ENCODE measurements at places on chromosomes 16 and 17.

- DNase-seq = no peak
Measured at GRCh38 chr16:29769507-29769906, 8.5 kb upstream of the ZG16 start.

- DNase-seq = no peak
Measured at GRCh38 chr17:28871056-28871579, 16.3 kb downstream of the ERAL1 start.

GRCh38 chr16:48607056-48607825 is 2.7 kb downstream of the N4BP1 start:
- DNase-seq = no peak

- no peak for DNase-seq
Measured at GRCh38 chr17:1726626-1727257, 2.2 kb downstream of the WDR81 start.

DNA sequence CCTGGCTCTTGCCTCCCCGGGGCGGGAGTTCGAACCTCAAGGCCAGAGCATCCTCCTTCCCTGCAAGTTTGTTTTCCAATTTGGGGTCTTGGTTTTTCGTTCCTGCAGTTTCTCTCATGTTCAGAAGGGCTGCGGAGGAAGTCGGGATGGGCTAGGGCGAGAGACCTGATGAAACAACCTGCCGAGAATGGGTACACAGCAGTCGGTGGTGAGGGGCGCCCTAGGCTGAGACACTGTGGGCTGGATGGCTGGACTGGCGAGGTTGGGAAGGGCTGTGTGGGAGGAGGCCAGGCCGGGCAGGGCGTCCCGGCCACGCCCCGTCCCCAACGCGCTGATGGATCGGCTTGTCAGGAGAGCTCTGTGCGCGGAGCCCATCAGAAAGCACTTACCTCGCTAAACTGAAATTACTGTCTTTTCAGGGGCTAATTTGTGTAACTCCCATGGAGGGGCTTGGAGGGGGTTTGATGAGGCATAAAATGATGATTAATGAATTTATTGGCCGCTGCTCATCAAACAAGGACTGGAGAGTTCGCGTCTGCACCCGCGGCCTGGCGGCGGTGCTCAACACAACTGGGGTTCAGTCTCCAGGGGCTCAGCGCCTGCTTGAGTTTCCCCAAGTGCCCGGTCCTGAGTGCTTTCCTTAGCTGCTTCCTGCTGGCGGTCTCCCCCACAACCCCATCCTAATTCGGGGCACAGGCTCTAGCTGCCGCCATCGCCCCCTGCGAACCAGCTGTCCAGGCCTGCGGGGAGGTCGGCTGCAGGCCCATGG is 9.0 kb downstream of the IRX5 start:
- DNase-seq = no peak

DNA sequence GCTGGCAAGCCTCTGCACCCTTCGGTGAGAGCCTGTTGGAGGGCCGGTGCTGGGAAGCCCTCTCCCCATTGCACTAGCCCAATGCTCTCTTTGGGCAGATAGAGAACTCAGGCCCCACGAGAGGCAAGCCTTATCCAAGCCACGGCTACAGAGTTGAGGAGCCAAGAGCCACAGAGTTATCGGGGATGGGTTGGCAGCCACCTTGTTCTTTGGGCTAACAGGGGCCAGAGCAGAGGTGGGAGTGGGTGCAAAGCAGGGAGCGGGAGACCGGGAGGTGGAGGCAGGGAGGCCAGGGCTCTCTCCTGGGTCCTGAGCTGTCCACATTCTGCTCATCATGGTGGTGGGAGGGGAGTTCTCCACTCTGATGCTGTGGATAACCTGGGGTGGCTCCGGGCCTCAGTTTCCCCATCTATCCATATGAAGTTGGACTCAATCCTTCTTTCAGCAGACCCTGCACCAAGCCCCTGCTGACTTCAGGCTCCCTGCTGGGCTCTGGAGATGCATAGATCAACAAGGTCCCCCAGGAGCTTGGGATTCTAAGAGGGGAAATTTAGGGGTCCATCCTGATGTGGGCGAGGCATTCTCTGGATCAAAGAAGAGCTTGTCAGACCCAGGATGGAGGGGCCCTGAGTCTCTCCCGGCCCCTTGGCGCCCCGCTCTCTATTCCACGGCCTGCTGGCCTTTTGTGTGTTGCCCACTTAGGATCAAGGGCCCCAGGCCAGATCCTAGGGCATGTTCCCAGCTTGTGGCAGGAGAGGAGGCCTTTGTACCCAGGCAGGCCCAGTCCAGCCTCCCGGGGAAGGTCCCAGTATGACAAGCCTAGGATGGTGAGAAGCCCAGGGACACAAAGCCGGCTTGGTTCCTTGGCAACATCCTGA is 557 bp upstream of the CX3CL1 start:
- no peak for DNase-seq

DNA sequence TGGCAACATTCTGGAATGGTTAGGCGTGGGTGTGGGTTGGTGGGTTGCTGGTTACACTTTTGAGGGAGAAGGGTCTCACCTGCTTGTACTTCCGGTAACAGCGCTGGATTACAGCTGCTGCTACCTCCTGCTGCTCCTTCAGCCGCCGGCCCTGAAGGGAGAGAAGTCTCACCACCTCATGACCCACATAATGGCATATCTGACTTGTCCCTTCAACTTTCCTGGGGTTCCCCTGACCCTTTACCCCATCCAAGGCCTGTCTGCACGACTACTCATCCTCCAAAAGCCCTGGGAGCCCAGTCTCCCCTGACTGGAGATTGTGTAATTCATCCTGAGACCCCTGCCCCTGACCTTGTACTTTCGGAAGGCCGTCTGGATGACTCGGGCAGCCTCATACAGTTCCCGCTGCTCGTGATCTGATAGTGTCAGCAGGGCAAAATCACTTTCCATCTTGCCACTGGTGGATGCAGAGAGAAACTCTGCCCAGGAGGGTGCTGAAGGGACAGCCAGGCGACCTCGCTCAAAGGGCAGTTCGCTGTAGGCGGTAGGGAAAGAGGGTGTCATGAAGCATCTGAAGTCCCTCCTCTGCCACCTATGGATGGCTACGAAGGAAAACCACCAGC is 2.0 kb upstream of the SPAG7 start:
- DNase-seq = no peak

DNA sequence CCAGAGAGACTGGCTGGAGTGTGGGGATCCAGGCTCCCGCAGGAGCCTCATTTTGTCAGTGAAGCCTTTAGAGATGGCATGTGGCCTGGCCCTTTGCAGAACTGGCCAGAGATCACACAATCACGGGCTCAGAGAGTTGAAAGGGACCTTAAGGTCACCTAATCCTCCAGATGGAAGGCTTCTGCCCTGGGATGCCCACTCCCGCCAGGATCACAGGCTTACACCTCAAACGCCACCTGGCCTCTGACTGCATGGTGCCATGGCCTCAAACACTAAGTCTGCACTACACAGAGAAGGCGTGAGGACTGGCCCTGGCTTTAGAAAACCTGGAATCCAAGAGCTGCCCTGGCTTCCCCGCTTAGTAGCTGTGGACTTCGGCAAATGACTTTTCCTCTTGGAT is 306.8 kb upstream of the CCL2 start:
- no peak for DNase-seq

- DNase-seq = no peak
Measured at GRCh38 chr16:22233037-22233372, 26.9 kb downstream of the EEF2K start.

DNA sequence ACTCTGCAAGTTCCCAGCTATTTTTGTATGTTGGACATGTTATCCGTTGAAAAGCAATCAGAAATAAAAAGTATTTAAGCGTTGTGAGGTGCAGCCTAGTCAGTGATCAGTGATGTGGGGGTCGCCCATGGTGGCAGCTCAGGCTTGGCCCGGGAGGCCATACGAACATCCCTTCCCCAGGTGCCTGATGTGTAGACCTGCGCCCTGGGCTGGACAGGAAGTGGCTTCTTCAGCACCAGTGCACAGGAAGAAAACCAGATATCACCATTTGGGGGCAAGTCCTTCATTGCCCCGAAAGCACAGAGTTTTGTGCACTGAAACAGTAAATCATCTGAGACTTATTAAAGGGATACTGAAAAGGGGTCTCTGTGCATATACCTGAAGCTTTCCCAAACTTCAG is 98.9 kb downstream of the SOCS1 start:
- DNase-seq = no peak

GRCh38 chr17:80981929-80982425 is 9.7 kb upstream of the CHMP6 start:
- no peak for DNase-seq

- DNase-seq = no peak
Measured at GRCh38 chr16:16997349-16997748, 473.4 kb downstream of the XYLT1 start.

DNA sequence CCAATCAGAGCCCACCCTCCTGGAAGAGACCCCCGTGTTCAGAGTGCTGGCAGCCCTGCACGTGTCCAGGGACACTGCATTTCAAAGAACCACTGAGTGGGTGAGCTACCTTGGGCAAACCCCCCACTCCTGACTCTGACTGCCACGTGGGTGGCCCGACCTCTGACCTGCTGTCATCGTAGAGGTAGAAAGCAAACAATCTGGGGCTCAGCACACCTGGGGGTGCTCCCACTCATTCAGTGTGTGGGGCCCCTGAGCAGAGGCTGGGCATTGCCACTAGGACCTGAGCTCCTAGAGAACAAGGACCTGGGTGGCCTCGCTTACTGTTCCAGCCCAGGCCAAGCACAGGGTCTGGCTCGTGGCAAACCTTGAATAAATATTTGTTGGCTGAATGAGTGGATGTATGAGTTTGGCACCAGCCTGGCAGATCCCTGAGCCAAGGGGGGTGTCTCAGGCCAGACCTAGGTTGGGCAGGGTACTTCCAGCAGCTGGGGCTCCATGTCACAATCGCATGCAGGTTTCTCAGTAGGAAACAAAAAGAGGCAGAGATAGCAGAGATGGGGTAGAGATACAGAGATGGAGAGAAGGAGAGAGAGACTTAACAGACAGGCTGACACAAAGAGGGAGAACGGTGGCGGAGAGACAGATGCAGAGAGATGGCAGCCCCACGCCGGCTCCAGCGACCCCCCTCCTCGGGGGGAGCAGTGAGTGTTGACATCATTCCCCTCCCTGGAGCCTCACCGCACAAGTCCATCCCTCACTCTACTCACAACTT is 5.4 kb upstream of the DRC7 start:
- no peak for DNase-seq

DNA sequence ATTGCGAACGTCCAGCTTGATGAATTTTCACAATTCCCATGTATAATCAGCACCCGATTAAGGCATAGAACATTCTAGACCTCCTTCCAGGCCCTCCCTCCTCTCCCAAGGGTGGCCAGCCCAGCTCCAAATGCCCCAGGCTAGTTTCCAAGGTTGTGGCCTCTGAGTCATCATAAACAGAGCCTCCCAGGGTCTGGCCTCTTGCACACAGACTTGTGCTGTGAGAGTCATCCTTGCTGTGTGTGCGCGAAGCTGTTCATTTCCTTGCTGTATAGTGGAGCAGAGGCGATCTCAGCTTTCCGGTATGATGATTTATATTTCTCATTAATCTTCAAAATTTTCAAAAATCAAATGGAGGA is 20.5 kb upstream of the JPH3 start:
- no peak for DNase-seq

- DNase-seq = no peak
Measured at GRCh38 chr16:73418691-73419090, 370.8 kb upstream of the ZFHX3 start.

DNA sequence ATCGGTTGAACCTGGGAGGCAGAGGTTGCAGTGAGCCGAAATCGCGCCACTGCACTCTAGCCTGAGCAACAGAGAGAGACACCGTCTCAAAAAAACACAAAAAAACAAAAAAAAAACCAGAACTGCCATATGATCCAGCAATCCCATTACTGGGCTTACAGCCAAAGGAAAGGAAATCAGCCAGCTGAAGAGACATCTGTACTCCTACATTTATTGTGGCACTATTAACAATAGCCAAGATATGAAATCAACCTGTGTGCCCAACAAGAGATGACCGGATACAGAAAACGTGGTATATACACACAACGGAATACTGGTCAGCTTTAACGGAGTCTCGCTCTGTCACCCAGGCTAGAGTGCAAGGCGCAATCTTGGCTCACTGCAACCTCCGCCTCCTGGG is 14.6 kb downstream of the FANCA start:
- DNase-seq = no peak

- DNase-seq = peak; percentile 53
Measured at GRCh38 chr17:66567234-66568170, 265.1 kb downstream of the PRKCA start.

DNA sequence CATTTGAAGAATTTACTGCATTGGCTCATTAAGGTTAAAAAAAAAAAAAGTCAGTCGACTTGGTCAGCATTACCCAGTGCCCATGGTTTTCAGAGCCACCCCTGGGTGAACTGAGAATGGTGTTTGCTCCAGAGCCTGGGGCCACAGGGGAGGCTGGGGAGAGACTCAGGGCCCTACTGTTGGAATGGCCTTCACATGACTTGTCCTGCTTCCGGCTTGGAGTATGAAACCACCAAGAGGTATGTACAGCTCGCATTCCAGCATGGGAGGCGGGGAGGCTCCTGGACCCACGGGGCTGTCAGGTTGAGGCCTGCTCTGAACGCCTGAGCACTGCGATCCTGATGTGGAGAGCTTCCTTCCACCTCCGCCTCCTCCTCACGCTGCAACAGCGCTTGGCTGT is 36.8 kb downstream of the MSI2 start:
- DNase-seq = no peak
